ENCODE measurements at places on chromosomes 4 and X.

GRCh38 chr4:6873291-6873690 is 36.3 kb upstream of the TBC1D14 start:
- DNase-seq: no peak
- peaks cover 9% of the 10 kb centered on the region for H3K4me1 ChIP-seq
- H3K27ac ChIP-seq: no peak overlapping the region

DNA sequence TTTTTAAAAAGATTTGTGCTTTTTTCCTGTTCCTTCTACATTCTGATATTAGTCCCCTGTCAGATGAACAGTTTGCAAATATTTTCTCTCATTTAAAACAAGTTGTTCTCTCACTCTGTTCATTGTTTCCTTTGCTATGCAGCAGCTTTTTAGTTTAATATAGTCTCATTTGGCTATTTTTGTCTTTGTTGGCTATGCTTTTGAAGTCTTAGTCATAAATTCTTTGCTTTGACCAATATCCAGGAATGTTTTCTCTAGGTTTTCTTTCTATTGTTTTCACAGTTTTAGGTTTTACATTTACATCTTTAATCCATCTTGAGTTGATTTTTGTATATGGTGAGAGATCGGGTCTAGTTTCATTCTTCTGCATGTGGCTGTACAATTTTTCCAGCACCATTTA is 136.8 kb downstream of the TET2 start:
- H3K4me1 ChIP-seq: no peaks in the 10 kb centered on the region
- no peak for DNase-seq
- H3K4me3 ChIP-seq: no peak overlapping the region
- H3K27me3 ChIP-seq: no peaks in the 10 kb centered on the region
- no peak overlapping the region for H3K27ac ChIP-seq

DNA sequence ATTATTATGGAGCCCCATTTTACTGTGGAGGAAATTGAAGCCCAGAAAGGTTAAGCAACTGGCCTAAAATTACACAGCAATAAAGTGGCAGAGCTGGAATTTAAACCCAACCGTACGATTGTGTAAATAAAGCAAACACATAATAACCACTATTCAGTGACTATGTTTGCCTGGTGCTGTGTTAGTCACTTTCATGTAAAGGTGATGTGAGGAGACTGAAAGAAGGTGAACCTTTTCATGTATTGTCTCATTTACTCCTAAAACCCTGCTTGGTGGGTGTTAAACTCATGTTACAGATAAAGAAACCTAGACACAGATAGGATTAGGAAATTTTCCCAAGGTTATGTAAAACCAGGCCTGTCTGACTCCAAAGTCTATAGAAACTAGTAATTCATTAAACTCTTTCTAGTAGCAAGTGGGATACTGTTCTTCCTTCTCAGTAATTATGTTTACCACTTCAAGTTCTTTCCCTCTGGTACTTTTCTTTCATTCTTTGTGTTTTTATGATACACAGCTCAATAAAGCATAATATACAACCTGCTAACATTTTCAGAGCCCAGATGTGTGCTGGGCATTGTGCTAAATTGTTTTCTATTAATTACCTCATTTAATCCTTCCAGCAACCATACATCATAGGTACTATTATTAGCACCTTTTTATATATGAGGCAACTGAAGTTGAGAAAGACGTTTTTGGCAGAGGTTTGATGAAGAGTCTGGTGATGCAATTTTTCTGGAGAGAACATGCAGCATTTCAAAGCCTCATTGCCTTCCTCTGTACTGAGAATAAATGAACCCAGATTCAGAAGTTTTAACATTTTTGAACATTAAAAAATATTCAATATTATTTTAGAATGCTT is 202.7 kb downstream of the SPRY1 start:
- no peaks in the 10 kb centered on the region for H3K27me3 ChIP-seq
- H3K4me3 ChIP-seq: no peak overlapping the region
- H3K27ac ChIP-seq: peak overlapping the region; percentile 61
- no peak for DNase-seq
- no peaks in the 10 kb centered on the region for H3K36me3 ChIP-seq

DNA sequence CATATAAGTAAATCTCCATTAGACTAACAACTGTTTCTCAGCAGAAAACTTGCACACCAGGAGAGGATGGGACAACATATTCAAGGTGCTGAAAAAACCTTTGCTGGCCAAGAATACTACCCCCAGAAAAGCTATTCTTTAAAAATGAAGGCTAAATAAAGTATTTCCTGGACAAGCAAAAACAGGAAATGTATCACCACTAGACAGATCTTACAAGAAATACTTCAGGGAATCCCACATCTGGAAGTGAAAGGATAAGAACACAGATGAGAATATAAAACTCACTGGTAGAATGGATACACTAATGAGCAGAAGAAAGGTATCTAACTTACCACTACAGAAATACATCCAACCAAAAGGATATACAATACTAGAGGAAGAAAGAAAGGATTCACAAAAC is 27.0 kb upstream of the ADH1C start:
- no peak overlapping the region for H3K27ac ChIP-seq
- no peaks in the 10 kb centered on the region for H3K36me3 ChIP-seq
- H3K27me3 ChIP-seq: no peaks in the 10 kb centered on the region

GRCh38 chrX:119617517-119618164 is 11.4 kb upstream of the NKRF start:
- H3K27me3 ChIP-seq: no peaks in the 10 kb centered on the region
- no peak overlapping the region for H3K27ac ChIP-seq
- H3K4me3 ChIP-seq: no peak overlapping the region
- H3K4me1 ChIP-seq: no peaks in the 10 kb centered on the region
- no peaks in the 10 kb centered on the region for H3K36me3 ChIP-seq

DNA sequence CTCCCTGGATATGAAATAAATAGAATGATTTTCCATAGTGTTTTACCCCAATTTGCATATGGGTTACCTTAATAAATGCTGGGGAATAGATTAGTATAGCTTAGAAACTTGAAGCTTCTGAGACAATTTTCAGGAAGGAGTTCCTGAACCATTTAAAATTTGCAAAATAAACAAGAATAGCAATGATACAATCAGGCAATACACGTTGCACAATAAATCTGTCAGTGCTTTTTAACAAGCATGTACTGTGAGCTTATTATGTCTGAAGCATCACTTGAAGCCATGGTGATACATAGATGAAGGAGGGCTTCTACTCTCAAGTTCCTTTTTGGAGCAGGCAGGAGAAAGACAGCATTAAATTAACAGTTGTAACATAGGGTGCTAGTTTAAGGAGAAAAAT is 84.2 kb upstream of the WDFY3 start:
- no peak for DNase-seq
- H3K4me3 ChIP-seq: no peak overlapping the region
- H3K4me1 ChIP-seq: no peaks in the 10 kb centered on the region
- no peaks in the 10 kb centered on the region for H3K27me3 ChIP-seq
- H3K27ac ChIP-seq: no peak overlapping the region
- no peaks in the 10 kb centered on the region for H3K36me3 ChIP-seq

GRCh38 chrX:150316564-150316963 is 46.6 kb upstream of the MAMLD1 start:
- H3K4me3 ChIP-seq: no peak overlapping the region
- DNase-seq: no peak
- no peak overlapping the region for H3K27ac ChIP-seq
- no peaks in the 10 kb centered on the region for H3K4me1 ChIP-seq
- no peaks in the 10 kb centered on the region for H3K36me3 ChIP-seq

DNA sequence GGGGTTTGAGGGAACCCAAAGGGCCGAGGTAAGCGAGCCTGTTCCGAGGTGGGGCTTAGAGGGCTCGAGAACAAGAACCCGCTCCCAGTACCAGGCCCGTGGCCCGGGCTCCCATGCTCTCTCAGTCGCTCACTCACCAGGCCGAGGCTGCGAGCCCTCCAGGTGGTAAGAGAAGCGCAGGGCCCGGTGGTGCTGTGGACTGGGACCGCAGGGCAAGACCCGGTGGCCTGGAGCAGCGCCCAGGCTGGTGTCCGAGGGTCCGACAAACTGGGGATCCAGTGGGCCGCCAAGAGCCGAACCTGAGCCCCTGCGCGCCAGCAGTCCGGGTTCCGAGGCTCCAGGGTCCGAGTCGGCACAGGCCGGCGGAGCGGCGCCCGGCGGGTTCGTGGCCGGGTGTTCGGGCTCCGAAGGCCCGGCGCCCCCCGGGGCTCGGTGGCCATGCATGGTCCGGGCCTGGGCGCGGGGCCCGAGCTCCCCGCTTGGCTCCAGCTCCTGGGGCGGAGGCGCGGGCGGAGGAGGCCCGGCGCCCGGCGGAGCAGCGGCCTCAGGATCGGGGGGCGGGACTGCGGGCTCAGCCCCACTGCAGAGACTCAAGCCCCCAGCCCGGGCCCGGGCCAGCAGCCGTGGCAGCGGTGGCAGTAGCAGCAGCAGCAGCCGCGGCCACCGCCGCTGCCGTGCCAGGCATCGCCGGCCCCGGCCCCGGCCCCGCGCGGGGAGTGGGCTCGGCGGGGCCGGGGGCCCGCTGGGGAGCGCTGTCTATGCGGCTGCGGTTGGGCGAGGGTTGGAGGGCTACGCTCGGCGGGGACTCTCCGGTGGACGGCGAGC is 833 bp downstream of the FGD1 start:
- H3K27me3 ChIP-seq: no peaks in the 10 kb centered on the region
- H3K4me1 ChIP-seq: no peaks in the 10 kb centered on the region
- H3K36me3 ChIP-seq: no peaks in the 10 kb centered on the region
- peak overlapping the region; percentile 60 for H3K4me3 ChIP-seq
- peak overlapping the region; percentile 75 for H3K27ac ChIP-seq

GRCh38 chr4:8353912-8354453 is 84.4 kb downstream of the HTRA3 start:
- peaks cover 4% of the 10 kb centered on the region for H3K4me1 ChIP-seq
- DNase-seq: no peak
- no peaks in the 10 kb centered on the region for H3K27me3 ChIP-seq
- no peak overlapping the region for H3K4me3 ChIP-seq
- H3K36me3 ChIP-seq: no peaks in the 10 kb centered on the region

GRCh38 chrX:25079020-25079419 is 63.3 kb upstream of the ARX start:
- H3K4me1 ChIP-seq: no peaks in the 10 kb centered on the region
- no peaks in the 10 kb centered on the region for H3K36me3 ChIP-seq
- DNase-seq: no peak
- H3K4me3 ChIP-seq: no peak overlapping the region
- H3K27ac ChIP-seq: no peak overlapping the region

GRCh38 chr4:138182838-138183426 is 59.2 kb downstream of the SLC7A11 start:
- no peak for DNase-seq
- no peak overlapping the region for H3K27ac ChIP-seq
- peaks cover 8% of the 10 kb centered on the region for H3K27me3 ChIP-seq

- H3K4me3 ChIP-seq: no peak overlapping the region
- no peak for DNase-seq
- no peak overlapping the region for H3K27ac ChIP-seq
- peaks cover 8% of the 10 kb centered on the region for H3K4me1 ChIP-seq
These were observed 260.7 kb downstream of the COL25A1 start for GRCh38 chr4:109041463-109042360.

- no peak for DNase-seq
- no peaks in the 10 kb centered on the region for H3K27me3 ChIP-seq
- no peaks in the 10 kb centered on the region for H3K36me3 ChIP-seq
- no peak overlapping the region for H3K27ac ChIP-seq
- H3K4me3 ChIP-seq: no peak overlapping the region
These were observed 53.7 kb downstream of the GPM6A start for GRCh38 chr4:175758050-175759024.

GRCh38 chr4:67879486-67879885 is 4.3 kb downstream of the TMPRSS11D start:
- no peaks in the 10 kb centered on the region for H3K27me3 ChIP-seq
- no peak overlapping the region for H3K4me3 ChIP-seq
- H3K4me1 ChIP-seq: no peaks in the 10 kb centered on the region
- no peaks in the 10 kb centered on the region for H3K36me3 ChIP-seq
- no peak for DNase-seq
- no peak overlapping the region for H3K27ac ChIP-seq

Data from esophagus squamous epithelium (tissue), 5 donors.